ENCODE measurements at places on chromosomes 6 and 20.

DNA sequence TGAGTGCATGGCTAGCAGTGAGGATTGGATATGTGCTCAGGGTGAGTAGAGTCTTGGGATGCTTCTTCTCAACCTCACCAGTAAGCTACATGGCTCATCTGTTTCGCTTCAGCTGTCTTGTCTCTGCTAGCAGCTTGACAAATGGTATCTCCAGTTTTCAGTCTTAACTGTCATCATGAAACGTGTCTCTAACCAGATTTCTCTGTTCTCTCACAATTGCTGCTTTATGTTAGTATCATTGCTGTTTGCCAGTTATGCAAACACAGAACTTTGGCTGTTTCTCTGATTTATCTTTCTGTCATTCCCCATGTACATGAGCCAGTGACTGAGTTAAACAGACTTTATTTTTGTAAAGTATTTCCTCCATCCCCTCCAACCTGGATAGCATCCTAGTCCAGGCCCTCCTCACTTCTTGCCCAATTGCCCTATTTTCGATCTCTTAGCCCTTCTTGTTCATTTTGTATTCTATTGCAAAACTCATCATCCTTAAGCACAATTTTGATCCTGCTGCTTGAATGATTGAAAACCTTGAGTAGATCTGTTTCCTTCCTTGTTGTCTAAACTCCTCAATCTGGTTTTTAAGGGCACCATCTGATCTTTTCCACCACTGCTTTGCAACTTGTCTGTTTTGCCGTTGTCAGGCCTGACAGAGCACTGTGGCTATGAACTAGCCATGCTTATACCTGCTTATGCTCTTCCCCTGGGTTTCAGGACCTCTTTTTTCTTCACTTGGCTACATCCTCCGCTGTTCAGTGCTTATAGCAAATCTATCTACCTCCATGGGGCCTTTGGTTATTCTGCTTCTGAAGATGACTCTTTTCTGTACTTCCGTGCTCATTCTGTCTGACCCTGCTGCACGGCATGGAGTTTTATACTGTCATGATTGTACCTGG, 37.7 kb upstream of the ADIG start:
- DNase-seq = no peak

GRCh38 chr6:118905851-118906250, 11.9 kb downstream of the ASF1A start:
- no peak for DNase-seq

DNA sequence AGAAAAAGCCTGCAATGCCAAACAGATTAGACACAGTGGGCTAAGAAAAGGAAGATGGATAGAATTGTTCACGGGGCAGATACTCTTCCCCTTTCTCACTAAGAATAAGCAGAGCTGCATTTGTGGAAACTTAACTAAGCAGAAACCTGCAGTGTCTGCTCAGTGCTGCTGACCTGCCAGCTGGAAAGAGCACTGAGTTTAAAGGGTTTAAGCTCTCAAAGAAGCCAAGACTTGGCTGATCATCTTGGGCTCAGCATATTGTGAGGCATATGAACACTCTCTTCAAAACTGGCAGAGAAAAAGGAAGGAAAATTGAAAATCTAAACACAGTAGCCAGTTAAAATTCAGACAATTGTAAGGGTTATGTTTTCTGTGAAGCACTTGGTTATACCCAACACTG, 711.1 kb upstream of the EPHA7 start:
- no peak for DNase-seq

DNA sequence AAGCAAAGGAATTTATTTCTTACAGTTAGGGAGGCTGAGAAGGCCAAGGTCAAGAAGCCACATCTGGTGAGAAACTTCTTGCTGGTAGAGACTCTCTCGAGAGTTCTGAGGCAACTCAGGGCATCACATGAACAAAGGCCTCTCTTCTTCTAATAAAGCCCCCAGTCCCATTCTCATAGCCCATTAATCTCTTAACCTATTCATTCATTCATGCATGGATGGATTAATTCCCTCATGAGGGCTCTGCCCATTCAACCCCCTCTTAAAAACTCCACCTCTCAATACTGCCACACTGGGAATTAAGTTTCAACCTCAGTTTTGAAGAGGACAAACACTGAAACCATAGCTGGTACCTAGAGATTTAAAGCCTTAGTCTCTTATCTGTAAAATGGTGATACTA, 217.9 kb upstream of the SPTLC3 start:
- DNase-seq = no peak

- DNase-seq = no peak
Observed at GRCh38 chr20:46367234-46367633, 39.2 kb downstream of the ELMO2 start.

DNA sequence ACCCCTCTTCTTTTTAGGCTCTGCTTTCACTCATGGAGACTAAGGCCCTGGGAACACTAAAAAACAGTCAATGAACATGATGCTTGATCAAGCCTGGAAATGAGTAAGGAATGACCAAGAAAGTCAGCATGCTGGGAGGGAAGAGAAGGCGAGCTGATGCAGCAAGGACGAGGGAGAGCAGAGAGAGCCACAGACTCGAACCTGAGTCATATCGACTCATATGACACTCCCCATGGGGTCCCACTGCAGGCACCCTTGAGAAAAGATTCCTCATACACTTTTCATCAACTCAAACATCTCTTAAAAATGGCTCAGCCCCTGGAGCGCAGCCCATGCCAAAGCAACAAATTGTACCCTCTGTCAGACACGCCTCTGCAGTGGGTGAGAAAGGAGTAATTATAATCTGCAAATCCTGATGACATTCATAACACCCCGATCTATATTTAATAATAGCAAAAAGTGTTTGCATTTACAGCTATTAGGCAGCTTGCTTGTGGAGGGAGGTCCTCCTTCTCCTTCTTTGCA, 127.2 kb downstream of the F13A1 start:
- DNase-seq = no peak
